Activated CD8-positive, alpha-beta T cell treated with anti-CD3 and anti-CD28 coated beads for 36 hours (primary cell): ENCODE measurements at places on chromosomes 5 and 9.

- DNase-seq: no peak
These were observed 232.1 kb downstream of the CSNK1G3 start for GRCh38 chr5:123743990-123744583.

- no peak for DNase-seq
These were observed 37.6 kb downstream of the ELL2 start for GRCh38 chr5:95923918-95924544.

DNA sequence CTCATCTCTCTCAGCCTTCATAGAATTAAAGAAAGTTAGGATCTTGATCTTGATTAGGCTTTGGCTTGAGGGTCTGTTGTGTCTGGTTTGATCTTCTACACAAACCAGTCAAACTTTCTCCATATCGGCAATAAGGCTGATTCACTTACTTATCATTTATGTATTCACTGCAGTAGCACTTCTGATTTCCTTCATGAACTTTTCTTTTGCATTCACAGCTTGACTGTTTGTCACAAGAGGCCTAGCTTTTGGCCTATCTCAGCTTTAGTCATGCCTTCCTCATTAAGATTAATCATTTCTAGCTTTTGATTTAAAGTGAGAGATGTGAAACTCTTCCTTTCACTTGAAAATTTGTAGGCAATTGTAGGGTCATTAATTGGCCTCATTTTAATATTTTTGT, 62.8 kb downstream of the SH3RF2 start:
- DNase-seq: no peak

- DNase-seq: no peak
These were observed 37.6 kb upstream of the RAI14 start for GRCh38 chr5:34618371-34619065.

GRCh38 chr5:5062525-5063302, 77.4 kb upstream of the ADAMTS16 start:
- no peak for DNase-seq
